Left lobe of liver (tissue), 2 donors: ENCODE measurements at places on chromosomes 1 and 21. TPM values are rescaled to one million over a fixed set of nuclear protein-coding genes. Genes with fewer than 3 reads are reported as not detected.

SPATA17 gene
- 0.20 TPM for total RNA-seq

GRCh38 chr1:216045400-216045799 is 377.8 kb downstream of the USH2A start:
- DNase-seq, result no peak

DNA sequence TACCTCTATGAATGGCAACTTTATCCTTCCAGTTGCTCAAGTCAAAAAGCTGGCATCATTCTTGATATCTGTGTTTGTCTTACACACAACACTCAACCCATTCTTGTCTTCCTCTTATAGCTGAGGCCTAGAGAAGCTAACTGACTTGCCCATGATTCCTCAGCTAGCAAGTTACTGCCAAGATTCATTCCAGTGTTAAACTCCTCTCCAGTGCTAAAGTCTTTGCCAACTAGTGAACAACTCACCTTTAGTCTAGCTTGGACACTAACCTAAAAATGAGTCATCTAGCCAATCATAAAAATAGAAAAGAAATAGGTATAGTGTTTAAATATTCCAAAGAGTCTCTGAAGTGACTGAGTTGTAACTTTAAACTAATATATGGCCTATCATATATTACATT is 45.6 kb upstream of the RGS2 start:
- DNase-seq, result no peak

RNU1-3 gene
- 1,159 TPM for total RNA-seq

SLAMF6 gene
- total RNA-seq, result 0.23 TPM

GRCh38 chr1:168370586-168370985 is 89.9 kb downstream of the TBX19 start:
- DNase-seq, result no peak

GRCh38 chr1:159581422-159581821 is 6.2 kb upstream of the APCS start:
- no peak for DNase-seq

GRCh38 chr1:71861022-71861421 is 421.3 kb downstream of the NEGR1 start:
- DNase-seq, result no peak

GRCh38 chr1:216607067-216607697 is 116.0 kb downstream of the ESRRG start:
- DNase-seq, result no peak

GRCh38 chr1:54200519-54200997 is 591 bp downstream of the MRPL37 start:
- no peak for DNase-seq

- DNase-seq, result no peak
These were observed 231.0 kb upstream of the B3GALT2 start for GRCh38 chr1:193417403-193417802.

DPT gene
- 1.3 TPM for total RNA-seq

AZIN2 gene
- total RNA-seq, result 0.55 TPM

DNA sequence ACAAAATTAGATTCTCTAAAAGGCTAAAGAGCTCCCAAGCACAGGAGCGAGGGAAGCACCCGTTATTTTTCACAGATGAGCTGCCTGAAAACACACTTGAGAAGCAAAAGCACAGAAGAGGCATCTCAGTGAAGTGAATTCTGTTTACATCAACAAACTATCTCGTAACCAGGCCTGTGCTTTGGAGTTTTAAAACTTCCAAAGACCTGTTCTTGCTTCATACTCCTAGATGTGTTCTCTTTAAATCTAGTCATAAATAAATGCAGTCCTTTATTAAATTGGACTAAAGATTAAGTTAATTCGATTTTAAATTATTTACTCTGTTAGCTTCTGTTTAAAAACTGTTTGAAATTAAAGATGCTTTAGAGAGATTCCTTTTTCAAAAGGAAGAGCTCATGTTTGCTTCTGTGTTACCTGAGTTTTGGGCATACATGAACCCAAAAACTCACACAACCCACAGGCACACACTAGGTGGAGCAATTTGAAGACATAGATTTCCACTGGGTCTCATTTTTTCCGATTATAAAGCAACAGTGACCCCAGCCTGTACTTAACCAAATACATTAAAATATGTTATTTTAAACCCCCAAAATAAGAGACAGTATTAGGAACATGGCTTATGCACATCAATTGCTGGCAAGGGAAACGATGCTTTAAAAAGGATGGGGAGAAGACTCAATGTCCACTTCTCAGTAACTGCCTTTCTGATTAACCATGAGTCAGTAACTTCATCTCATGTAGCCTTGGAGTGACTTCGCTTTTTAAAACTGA is 648.2 kb downstream of the SMYD3 start:
- no peak for DNase-seq

GRCh38 chr21:42592156-42592820 is 61.1 kb upstream of the PDE9A start:
- DNase-seq, result peak; percentile 36

DNA sequence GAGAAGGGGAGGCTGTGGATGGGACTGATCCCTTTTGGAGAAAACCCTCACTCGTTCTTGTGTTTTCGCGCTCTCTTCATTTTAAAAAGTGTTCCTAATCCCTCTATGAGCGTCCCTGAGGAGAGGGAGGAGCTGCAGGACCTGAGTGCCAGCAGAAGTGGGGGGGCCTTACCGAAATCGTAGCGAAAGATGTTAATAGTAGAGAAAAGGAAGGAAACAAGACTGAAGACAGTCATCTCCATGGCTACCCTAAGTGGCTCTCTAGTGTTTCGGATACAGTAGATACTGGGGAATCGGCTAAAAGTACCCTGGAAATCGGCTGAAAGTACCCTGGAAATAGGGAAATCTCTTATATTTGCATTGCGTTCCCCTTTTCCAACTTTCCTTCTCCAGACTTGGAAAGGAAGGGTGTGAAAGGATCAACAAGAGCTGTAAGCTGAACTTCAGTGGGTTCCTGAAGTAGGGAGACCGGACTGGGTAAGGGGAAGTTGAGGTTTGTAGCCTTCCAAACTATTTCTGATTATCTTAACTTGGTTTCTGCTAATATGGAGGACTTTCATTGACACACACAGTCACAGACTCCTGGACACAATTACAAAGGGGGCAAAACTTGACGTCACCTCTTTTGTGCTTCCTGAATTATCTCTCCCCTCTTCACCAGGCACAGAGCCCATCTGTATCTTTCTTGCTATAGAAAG is 486 bp upstream of the DSTYK start:
- DNase-seq, result no peak

- DNase-seq, result no peak
These were observed 11.8 kb downstream of the PADI4 start for GRCh38 chr1:17319561-17320350.

- DNase-seq, result no peak
These were observed 14.3 kb downstream of the PTAFR start for GRCh38 chr1:28162151-28162550.

- DNase-seq, result no peak
These were observed 113.9 kb upstream of the BACE2 start for GRCh38 chr21:41054018-41054578.

CFHR5 gene
- 73.2 TPM for total RNA-seq
